ENCODE measurements at places on chromosomes 3 and 15. TPM values are rescaled to one million over a fixed set of nuclear protein-coding genes. Genes with fewer than 3 reads are reported as not detected.

DNA sequence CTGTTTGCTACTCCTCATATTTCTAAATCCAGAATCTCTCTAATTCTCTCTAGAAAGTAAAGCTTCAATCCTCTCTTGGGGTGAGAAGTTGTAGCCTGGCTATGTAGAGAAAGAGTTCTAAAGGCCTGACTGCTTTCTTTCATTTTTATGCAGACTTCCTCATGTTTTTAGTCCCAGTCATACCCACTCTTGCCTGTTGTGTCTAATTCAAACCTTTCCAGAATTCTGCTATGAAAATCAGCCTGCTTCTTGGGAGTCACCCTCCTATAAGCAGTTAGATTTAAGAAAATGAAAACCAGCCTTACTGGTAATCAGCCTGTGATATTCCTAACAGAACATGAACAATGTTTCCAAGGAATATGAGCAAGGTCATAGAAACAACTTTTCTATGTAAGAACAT lies 14.8 kb upstream of the ZNF639 start:
- no peak for DNase-seq
- no peak overlapping the region for H3K27ac ChIP-seq
- no peak overlapping the region for H3K4me3 ChIP-seq
- peaks cover 7% of the 10 kb centered on the region for H3K4me1 ChIP-seq
- H3K36me3 ChIP-seq: no peaks in the 10 kb centered on the region

Gene BCL6
- 3.5 TPM for total RNA-seq

DNA sequence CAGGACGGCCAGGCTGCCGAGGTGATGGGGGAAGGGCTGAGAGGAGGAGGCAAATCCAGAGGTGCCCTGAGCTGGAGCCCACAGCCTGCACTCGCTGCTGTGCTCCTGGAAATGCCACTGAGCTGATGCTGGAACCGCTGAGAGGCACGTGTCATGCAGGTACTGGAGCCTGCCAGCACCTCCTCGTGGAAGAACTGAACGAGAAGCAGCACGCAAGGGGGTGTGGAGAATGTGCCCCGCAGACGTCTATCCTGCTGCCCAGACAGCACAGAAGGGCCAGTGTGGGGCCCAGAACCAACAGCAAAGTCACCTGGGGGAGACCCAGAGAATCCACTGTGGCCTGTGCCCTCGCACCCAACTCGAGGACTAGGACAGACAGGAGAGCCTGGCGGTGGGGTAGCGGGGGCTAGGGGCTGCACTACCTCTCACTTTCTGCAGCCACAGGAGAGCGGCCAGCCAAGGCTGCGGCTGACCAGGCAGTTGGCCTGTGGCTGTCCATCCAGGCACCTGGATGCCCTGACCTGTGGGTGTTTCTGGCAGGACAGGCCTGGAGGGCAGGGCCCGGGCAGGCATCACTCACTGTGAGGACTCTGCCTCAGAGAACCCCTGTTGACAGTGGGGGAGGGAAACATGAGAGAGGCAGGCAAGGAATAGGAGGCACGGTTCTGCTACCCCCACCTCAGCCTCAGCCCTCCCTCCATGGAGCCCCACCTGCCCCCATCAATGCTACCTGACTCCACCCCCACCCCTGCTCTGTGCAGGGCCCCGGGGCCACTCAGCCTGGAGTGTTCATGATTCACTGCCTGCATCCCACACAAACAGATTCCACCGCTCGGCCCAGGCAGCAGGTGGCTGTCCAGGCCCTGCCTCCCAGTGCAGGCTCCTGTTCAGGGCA lies 213.1 kb downstream of the TBC1D2B start:
- peaks cover 75% of the 10 kb centered on the region for H3K27me3 ChIP-seq
- H3K36me3 ChIP-seq: no peaks in the 10 kb centered on the region
- no peak overlapping the region for H3K4me3 ChIP-seq

- DNase-seq: no peak
- no peak overlapping the region for H3K27ac ChIP-seq
- H3K4me1 ChIP-seq: peaks cover 3% of the 10 kb centered on the region
- H3K36me3 ChIP-seq: no peaks in the 10 kb centered on the region
- no peaks in the 10 kb centered on the region for H3K27me3 ChIP-seq
These were observed 62.0 kb downstream of the EEFSEC start for GRCh38 chr3:128215290-128215689.

DNA sequence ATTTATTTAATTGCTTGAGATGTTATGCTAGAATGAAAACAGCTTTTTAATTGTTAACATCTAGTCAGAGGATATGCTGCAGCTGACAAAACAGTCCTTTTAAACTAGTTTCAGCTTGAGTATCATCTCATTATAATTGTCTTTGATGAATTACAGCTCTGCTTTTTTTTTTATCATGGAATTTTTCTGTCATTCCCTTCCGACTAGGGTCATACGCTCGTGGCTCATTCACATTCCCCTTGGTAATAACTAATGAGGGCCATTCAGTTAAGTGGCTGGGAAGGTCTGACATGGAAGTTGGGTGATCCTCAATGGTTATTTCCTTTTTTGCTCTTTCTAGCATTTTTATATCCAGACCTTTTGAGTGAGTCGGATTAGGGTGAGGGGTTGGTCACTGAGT lies 77.0 kb downstream of the PGPEP1L start:
- no peaks in the 10 kb centered on the region for H3K36me3 ChIP-seq
- H3K27me3 ChIP-seq: peaks cover 13% of the 10 kb centered on the region
- no peak overlapping the region for H3K4me3 ChIP-seq
- H3K4me1 ChIP-seq: no peaks in the 10 kb centered on the region
- no peak for DNase-seq
- H3K27ac ChIP-seq: no peak overlapping the region

Gene SLC28A1
- not detected for total RNA-seq

- peaks cover 9% of the 10 kb centered on the region for H3K4me1 ChIP-seq
- H3K27me3 ChIP-seq: no peaks in the 10 kb centered on the region
- H3K36me3 ChIP-seq: no peaks in the 10 kb centered on the region
These were observed 14.7 kb upstream of the SECISBP2L start for GRCh38 chr15:49060710-49061495.

Gene CCR2
- total RNA-seq: not detected

GRCh38 chr15:42508263-42508690 lies 12.8 kb downstream of the SNAP23 start:
- peaks cover 28% of the 10 kb centered on the region for H3K4me1 ChIP-seq
- no peaks in the 10 kb centered on the region for H3K27me3 ChIP-seq
- no peak for DNase-seq
- peaks cover 32% of the 10 kb centered on the region for H3K36me3 ChIP-seq

DNA sequence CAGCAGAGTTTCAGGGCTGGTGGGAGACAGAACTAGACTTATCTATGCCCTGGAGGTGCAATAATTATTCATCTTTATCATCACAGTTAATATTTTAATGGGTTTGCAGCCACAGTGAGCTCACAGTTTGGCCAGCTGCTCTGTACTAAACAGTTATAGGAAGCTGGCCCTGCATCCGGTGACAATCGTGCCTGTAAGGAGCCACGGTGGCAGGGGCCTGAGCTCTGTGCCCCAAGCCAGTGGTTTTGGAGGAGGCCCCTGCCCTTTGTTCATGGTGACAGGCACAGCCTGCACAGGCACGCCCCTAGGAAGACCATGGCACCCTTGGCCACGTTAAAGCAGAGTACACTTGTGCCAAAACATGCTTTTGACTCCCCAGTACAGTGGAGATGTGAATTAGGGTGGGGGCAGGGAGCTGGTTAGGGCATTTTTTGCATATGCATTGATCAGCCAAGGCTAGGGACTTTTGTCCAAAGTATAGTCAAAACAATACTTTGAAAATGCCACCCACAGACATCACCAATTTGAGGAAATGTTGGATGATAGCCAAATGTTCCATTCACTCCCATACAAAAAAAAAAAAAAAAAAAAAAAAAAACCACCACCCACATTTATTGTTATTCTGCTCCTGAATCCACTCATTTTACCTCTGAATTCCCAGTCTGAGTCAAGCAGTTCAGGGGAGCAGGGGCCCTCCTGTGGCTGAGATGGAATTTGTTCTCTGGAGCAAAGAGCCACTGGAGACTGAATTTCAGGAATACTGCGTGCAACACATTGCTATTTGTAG lies 3.4 kb upstream of the RFTN1 start:
- H3K4me3 ChIP-seq: no peak overlapping the region
- H3K27ac ChIP-seq: no peak overlapping the region
- DNase-seq: no peak
- peaks cover 60% of the 10 kb centered on the region for H3K27me3 ChIP-seq

GRCh38 chr3:55651011-55651410 lies 163.9 kb upstream of the WNT5A start:
- H3K36me3 ChIP-seq: no peaks in the 10 kb centered on the region
- no peak overlapping the region for H3K27ac ChIP-seq
- no peak for DNase-seq
- no peaks in the 10 kb centered on the region for H3K4me1 ChIP-seq
- no peak overlapping the region for H3K4me3 ChIP-seq

DNA sequence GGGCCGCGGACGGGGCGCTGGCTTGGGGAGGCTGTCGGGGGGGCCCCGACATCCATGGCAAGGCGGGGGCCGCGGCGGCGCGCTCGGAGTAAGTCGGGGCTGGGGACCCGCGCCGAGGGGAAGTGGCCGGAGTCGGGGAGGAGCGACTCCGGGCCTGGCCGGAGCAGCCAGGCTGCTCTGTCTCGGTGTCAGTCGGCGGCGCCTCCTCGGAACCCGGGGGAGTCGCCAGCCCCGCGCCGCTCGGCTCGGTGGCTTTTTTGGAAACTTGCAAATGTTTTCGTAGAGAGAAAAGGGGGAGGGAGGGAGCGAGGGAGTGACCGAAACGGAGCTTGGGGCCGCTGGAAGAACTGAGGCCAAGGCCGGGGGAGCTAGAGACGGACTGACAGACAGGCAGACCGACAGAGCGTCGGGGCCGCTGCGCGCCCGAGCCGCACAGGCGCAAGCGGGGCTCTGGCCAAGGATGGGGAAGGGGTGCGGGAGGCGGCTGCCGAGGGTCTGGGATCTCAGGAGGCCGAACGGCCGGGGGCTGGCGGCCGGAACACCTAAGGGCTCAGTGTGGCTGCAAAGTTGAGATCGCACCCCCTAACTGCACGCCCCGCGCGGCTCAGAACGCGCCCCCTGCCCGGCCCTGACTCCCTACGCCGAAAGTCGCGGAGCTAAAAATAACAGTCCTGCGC lies 5.0 kb downstream of the PTH1R start:
- H3K4me3 ChIP-seq: peak overlapping the region; percentile 21
- H3K36me3 ChIP-seq: no peaks in the 10 kb centered on the region
- H3K4me1 ChIP-seq: peaks cover 30% of the 10 kb centered on the region
- peak; percentile 44 for DNase-seq
- peaks cover 70% of the 10 kb centered on the region for H3K27me3 ChIP-seq
- H3K27ac ChIP-seq: no peak overlapping the region

DNA sequence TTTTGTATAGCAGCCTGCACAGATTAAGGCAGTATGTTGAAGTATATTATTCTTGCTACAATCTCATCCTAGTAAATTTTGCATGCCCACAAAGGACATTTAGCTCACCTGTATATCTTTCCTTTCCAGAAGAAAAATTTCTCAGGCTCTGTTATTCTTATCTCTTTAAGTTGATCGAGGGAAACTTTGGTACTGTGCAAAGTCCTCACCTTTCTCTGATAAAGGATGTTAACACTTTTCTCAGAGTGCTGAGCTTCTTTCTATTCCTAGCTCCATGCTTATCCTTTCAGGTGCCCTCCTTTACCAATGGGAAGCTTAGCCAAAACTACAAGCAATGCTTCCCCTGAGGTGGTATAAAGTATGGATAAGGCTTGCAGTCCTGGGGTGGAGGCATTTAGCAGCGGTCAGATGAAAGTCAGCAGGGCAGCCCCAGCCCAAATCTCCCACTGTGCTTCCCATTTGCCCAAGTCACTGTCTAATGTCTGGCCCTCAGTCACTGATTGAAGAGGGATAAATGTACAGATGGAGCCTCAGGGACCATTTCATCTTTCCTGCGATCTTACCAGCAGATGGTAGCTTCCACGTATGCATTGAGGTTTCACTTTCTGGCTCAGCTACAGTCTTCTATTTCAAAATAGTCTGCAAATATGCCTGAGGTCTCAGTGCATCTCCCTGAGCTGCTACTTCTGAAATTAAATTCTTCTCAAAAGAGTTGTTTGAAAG lies 127.8 kb upstream of the P2RY1 start:
- H3K4me3 ChIP-seq: no peak overlapping the region
- H3K27ac ChIP-seq: no peak overlapping the region
- H3K36me3 ChIP-seq: no peaks in the 10 kb centered on the region
- H3K27me3 ChIP-seq: no peaks in the 10 kb centered on the region

DNA sequence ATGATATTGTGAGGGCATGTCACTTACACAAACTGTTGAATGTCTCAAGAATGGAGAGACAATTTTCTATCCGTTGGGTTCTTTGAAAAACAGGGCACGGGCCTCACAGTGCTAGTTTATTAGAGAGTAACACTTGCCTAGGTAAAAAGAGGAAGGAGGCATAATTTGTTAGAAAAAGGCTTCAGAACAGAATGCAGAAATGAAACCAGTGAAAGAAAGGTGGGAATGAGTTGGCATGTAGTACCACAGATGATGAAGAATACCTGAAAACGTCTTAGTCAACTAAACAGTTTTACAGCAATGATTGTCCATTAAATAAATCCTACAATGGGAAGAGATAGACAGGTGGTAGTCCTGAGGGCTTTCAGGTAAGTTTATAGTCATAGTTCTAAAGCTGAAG lies 1399.7 kb upstream of the CADM2 start:
- no peaks in the 10 kb centered on the region for H3K4me1 ChIP-seq
- no peaks in the 10 kb centered on the region for H3K27me3 ChIP-seq
- no peak for DNase-seq
- H3K27ac ChIP-seq: no peak overlapping the region
- no peak overlapping the region for H3K4me3 ChIP-seq
- H3K36me3 ChIP-seq: no peaks in the 10 kb centered on the region

- peaks cover 3% of the 10 kb centered on the region for H3K4me1 ChIP-seq
- H3K27ac ChIP-seq: no peak overlapping the region
- peaks cover 83% of the 10 kb centered on the region for H3K36me3 ChIP-seq
- no peak for DNase-seq
- no peaks in the 10 kb centered on the region for H3K27me3 ChIP-seq
These were observed 20.6 kb downstream of the MEIS2 start for GRCh38 chr15:37079726-37080125.

DNA sequence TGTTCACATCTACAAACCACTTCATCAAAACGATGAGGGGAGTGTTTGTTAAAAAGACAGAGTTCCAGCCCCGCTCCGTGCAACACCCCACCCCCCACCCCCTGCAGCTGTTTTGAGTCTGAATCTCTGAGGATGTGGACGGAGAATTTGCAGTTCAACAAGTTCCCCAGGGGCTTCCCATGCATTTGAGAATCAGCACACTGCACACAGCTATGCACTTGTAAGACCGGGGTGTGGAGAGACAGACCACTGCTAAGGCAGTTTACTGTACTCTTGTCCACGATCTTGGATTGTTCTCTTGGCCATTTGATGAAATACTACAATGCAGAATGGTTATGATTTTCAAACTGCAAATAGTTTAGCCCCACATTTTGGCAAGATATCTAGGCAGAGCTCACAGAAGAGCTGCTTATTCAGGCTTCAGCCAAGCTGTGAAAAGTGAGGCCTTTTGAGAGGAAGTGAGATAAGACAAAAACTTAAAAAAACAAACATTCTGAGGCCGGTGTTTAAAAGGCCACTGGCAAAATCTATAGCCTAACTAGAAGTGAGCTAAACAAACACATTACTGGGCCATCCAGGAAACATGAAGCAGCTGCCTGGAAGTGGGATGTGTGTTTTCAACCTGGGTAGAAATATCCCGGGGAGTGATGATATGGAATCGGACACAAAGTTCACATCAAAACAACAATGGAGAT lies 308.2 kb upstream of the ADAMTS9 start:
- no peaks in the 10 kb centered on the region for H3K27me3 ChIP-seq
- H3K4me1 ChIP-seq: no peaks in the 10 kb centered on the region
- no peak for DNase-seq

GRCh38 chr3:124444075-124444474 lies 286.2 kb upstream of the UMPS start:
- H3K4me3 ChIP-seq: no peak overlapping the region
- H3K27ac ChIP-seq: no peak overlapping the region
- no peaks in the 10 kb centered on the region for H3K4me1 ChIP-seq
- H3K36me3 ChIP-seq: no peaks in the 10 kb centered on the region

GRCh38 chr3:42773409-42773751 lies 327 bp upstream of the CCDC13 start:
- H3K4me3 ChIP-seq: no peak overlapping the region
- 0 out of 3 replicates have a peak, but pooled peaks cover 3% of the 10 kb centered on the region for H3K36me3 ChIP-seq
- H3K4me1 ChIP-seq: no peaks in the 10 kb centered on the region
- DNase-seq: no peak
- H3K27ac ChIP-seq: no peak overlapping the region

Data from K562 (cell line).